Aorta (tissue), 5 donors: ENCODE measurements at places on chromosomes 2 and 18. TPM values are rescaled to one million over a fixed set of nuclear protein-coding genes. Genes with fewer than 3 reads are reported as not detected.

DNA sequence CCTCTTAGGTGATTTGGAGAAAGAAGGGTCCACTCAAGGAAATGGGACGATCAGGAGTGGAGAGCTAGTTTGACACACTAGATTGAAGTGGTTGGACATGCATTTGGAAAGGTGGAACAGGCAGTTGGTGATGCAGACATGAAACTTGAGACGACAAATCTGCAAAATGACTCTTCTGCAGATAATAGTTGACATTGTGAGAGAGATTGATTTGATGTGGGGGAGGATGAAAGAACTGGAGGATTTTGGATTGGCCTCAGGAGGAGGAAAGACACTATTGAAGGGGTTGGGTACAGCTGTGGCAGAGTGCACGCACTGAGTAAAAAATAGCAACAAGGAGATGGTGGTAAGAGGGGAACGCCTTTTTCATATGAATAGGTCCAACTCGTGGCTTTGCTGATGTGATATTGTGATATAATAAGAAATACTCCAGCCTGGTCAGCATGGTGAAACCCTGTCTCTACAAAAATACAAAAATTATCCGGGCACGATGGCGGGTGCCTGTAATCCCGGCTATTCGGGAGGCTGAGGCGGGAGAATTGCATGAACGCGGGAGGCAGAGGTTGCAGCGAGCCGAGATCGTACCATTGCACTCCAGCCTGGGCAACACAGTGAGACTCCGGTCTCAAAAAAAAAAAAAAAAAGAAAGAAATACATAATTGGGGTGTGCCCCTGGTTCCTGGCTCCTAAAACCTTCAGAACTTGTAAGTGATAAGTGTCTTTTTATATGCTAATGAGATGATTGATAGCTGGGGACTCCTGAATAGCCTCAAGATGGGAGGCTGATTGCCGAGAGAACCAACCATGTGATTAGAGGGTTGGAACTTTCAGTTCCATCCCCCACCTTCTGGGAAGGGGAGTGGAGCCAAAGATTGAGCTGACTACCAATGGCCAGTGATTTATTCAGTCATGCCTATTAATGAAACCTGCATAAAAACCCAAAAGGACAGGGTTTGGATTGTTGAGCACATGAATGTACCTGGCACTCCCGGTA lies 9.7 kb downstream of the TTLL4 start:
- H3K4me3 ChIP-seq, result no peak overlapping the region
- no peaks in the 10 kb centered on the region for H3K36me3 ChIP-seq
- H3K27me3 ChIP-seq, result no peaks in the 10 kb centered on the region

The MSTN gene
- total RNA-seq, result 0.81 TPM

DNA sequence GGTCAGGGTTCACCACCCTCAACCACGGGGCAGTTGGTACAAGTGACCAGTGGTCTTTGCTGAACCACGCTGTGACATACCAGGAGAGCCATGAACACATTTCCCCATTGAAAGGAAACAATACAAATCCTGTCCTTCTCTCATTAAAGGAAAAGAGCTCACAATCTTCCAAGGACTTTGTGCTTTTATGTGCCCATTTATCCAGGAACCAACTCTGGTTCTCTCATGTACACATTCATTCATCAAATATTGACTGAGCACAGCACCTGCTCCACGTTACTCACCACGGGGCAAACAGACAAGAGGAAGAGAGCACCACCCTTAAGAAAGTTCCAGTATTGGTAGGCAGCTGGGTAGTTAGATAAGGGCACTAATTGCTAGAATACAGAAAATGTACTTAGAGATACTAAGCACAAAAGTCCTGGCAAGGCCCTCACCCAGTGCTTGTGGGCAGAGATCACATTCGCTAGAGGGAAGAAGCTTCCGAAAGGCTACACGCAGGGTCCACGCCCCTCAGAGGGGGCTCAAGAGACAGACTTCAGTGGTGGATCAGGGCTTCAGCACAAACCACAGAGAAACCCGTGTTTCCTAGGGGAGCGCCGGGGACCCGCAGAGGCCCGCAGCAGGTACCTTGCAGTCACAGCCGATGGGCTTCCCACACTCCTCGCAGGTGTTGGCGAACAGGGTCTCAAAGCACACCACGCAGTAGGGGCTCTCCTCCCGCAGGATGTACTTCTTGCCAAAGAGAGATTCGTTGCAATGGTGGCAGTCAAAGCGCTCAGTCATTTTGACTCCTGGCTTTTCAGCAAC lies 12.9 kb downstream of the FHL2 start:
- H3K4me1 ChIP-seq, result no peaks in the 10 kb centered on the region
- DNase-seq, result no peak

The TMEM237 gene
- total RNA-seq, result 35.9 TPM

DNA sequence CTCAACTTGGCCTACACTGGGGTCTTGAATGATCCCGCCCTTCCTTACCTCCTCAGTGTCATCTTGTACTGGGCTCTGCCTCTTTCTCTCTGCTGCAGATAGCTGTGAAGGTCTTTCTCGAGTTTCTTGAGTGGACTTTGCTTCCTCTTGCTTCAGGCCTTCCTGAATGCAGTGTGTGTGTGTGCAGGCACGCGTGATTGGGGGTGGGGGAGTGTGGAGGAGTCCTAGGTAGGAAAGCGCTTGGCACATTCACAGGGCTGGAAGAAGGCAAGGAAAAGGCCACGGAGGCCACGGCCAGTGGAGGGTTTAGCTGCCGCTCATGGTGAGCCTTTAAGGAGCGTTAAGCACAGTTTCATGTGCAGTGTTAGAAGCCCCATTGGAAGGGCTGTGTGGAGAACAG lies 5.5 kb downstream of the RALB start:
- H3K4me1 ChIP-seq, result no peaks in the 10 kb centered on the region
- no peaks in the 10 kb centered on the region for H3K27me3 ChIP-seq
- no peaks in the 10 kb centered on the region for H3K36me3 ChIP-seq
- H3K27ac ChIP-seq, result no peak overlapping the region
- H3K4me3 ChIP-seq, result no peak overlapping the region

DNA sequence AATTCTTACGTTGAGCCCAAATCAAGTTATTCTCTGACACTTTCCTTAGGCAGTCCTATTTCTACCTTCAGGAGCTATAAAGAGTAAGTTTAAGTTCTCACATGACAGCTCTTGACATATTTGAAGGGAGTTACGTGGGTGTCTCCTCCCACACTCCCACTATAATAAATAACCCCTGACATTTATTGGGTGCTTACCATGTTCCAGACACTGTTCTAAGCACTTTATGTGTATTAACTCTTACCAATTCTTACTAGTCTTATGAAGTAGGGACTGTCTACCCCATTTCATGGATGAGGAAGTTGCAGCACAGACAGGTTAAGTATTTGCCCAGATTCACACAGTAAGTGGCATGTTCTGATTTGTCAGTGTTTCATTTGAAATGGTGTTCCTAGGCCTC lies 17.9 kb downstream of the PLCL1 start:
- no peak overlapping the region for H3K4me3 ChIP-seq
- H3K36me3 ChIP-seq, result no peaks in the 10 kb centered on the region
- peaks cover 4% of the 10 kb centered on the region for H3K4me1 ChIP-seq
- H3K27ac ChIP-seq, result no peak overlapping the region
